ENCODE measurements at places on chromosomes 7 and 10.

- DNase-seq: no peak
These were observed 254.1 kb downstream of the ZMYND11 start for GRCh38 chr10:389261-389790.

DNA sequence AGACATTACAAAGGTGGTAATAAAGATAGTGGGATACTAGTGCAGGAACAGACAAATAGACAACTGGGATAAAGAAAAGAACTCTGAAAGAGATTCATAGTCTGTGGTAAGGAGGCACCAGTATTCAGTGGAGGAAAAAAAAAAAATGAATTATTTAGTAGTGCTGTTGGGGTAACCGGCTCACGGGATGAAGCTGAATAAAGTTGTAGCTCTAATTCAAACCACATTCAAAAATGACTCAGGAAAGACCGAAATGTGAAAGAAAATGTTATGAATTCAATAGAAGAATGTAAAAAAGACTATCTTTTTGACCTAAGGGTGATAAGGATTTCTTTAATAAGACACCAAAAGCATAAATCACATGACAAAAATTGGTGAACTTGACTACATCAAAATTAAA lies 83.1 kb upstream of the HABP2 start:
- DNase-seq: no peak

DNA sequence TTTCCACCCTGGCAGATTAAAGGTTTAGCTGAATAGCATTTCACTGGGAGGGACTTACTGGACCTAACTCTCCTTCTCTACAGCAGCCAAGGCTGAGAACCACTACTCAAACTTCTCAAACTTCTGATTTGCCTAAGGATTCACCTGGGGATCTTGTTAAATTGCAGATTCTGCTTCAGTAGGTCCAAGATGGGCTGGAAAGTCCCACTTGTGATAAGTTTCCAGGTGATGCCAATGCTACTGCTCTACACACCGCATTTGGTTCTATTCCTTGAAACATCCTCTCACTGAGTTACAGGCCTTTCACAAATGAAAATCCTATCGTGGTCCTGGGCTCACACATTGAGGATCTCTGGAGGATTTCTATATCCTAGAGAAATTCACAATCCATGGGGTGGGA lies 147.9 kb downstream of the CHCHD3 start:
- no peak for DNase-seq

GRCh38 chr7:2810682-2811415 lies 33.3 kb downstream of the GNA12 start:
- DNase-seq: no peak

GRCh38 chr7:144784943-144785342 lies 50.9 kb downstream of the TPK1 start:
- no peak for DNase-seq
